Activated CD4-positive, alpha-beta T cell treated with anti-CD3 and anti-CD28 coated beads, Interleukin-2, amount 50 U/mL, for 48 hours (primary cell): ENCODE measurements at places on chromosomes 4 and X.

- DNase-seq, result no peak
Observed at GRCh38 chr4:175561696-175562095, 250.4 kb downstream of the GPM6A start.

GRCh38 chr4:15894921-15895916 lies 43.3 kb downstream of the FGFBP1 start:
- no peak for DNase-seq

- DNase-seq, result no peak
Observed at GRCh38 chrX:30863974-30864373, 25.1 kb downstream of the TAB3 start.

GRCh38 chrX:18793601-18794089 lies 86.2 kb downstream of the PPEF1 start:
- no peak for DNase-seq

GRCh38 chr4:38069271-38069760 lies 109.1 kb downstream of the PTTG2 start:
- peak; percentile 21 for DNase-seq

DNA sequence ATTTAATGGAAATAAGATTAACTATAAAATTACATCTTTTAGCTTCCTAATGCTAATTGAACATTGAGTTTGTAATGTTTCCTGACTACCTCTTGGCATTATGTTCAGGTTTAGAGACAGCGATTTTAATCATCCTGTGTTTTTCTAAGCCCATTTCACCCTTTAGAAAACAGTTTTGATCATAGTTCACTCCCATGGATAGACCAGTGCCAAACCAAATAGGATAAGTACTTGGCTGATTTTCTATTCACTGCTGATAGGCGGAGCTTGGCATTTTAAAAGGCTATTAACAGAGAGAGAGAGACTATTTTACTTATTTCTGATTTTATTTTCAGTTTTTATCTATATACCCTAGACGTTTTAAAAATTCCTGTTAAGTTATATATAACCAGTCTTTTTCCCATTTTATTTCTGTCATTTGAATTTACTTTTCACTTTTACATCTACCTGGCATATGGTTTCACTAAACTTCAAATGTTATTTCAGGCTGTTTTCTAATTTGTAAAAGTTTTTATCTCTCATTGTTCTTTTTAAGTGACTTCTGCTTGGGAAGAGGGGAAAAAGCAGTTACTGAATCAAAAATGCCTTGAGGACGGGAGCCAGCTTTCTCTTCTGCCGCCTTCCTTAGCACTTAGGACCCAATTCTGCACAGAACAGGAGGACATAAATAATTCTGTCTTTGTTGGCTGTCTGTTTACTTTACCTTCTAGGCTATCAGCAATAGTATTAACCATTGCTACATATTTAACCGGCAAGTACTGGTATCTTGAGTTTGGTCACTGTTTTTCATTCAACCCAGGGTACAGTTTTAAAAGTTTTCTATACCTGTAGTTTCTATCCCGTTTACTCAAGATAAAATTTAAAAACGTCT lies 46.4 kb downstream of the SGMS2 start:
- no peak for DNase-seq

DNA sequence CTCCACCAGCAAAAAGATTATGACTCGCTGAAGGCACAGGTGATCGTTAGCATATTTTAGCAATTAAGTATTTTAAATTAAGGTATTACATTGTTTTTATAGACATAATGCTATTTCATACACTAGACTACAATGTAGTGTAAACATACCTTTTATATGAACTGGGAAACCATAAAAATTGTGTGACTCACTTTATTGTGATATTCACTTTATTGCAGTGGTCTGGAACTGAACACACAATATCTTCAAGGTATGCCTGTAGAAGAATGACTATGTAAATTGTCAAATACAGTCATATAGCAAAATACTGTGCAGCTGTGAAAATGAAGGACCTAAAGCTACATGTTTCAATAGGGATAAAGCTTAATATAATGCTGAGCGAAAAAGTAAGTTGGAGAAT lies 26.6 kb upstream of the MAML3 start:
- no peak for DNase-seq

DNA sequence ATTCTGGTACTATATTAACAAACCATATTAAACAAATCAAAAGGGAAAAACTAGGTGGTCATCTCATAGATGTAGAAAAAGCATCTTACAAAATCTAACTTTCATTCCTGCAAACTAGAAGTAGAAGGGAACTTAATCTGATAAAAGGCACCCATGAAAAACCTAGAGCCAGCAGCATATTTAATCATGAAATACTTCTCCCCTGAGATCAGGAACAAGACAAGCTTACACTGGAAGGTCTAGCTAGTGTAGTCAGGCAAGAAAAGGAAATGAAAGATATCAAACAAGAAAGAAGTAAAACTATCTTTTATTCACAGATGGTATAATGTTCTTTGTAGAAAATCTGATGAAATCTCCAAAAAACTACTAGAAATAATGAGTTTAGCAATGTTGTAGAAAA lies 41.2 kb downstream of the ATP10D start:
- DNase-seq, result no peak

- DNase-seq, result no peak
Observed at GRCh38 chr4:66629927-66630326, 915.4 kb downstream of the CENPC start.

GRCh38 chr4:38202242-38202641 lies 242.0 kb downstream of the PTTG2 start:
- DNase-seq, result no peak

DNA sequence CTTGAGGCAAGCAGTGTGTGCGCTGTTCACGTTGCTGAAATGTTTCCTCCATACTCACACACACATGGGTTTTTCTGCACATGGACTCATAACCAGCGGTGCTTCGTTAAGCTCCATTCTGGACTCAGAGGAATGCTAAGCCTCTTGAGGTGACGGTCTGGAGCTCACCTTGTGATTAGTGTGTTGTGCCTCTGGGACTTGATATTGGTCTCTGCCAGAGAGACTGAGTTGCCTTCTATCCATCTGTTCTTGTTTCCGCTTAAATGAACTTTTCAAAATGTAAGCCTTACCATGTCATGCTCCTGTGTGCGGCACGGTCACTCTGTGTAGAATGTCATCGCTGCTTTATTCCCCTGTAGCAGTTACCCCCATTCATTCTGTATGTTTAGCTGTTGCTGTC lies 42.5 kb downstream of the ADD1 start:
- no peak for DNase-seq

DNA sequence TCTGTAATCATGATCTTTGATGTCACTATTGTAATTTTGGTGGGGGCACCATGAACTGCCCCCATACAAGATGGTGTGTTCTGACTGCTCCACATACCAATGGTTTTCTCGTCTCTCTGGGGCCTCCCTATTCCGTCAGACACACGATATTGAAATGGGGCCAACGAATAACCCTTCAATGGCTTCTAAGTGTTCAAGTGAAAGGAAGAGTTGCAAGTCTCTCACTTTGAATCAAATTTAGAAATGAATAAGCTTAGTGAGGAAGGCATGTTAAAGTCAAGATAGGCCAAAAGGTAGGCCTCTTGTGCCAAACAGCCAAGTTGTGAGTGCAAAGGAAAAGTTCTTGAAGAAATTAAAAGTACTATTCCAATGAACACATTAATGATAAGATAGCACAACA lies 205.4 kb downstream of the SPRY1 start:
- no peak for DNase-seq

DNA sequence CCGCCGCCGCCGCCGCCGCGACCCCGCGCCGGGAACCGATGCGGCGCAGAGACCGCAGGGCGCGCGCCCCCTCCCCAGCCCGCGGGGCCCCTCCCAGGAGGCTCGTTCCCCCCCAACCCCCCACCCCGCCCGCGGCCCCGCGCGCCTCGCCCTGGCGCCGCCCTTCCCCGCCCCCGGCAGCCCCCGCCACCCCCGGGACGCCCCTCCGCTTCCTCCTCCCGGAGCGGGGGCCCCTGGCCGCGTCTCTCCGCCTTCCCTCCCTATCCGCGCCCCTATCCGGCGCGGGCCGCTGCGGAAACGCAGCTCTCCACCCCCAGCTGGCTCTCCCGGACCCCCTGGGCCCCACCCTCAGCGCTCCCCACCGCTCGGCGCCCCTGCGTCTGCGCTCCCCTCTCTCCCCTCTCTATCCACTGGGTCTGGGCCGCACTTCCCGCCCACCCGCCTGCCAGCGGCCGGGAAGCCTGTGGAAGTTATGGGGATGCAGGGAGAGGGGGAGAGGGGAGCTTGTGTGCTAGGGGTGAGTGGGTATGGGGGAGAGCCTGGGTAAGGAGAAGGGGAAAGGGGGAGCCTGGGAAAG lies at the start of gene TMEM271:
Gene TMEM271 (minus strand): TSS at position 51 of the 577 bp plus-strand sequence. CDS start 233 bp downstream, outside the sequence.
- DNase-seq, result no peak

- no peak for DNase-seq
Observed at GRCh38 chr4:4923201-4923600, 63.7 kb downstream of the MSX1 start.

GRCh38 chr4:109022961-109023360 lies 260.1 kb upstream of the ETNPPL start:
- DNase-seq, result no peak
